ENCODE measurements at places on chromosomes 1 and 21.

- no peak for DNase-seq
Measured at GRCh38 chr1:171245458-171246064, 2.7 kb upstream of the FMO1 start.

DNA sequence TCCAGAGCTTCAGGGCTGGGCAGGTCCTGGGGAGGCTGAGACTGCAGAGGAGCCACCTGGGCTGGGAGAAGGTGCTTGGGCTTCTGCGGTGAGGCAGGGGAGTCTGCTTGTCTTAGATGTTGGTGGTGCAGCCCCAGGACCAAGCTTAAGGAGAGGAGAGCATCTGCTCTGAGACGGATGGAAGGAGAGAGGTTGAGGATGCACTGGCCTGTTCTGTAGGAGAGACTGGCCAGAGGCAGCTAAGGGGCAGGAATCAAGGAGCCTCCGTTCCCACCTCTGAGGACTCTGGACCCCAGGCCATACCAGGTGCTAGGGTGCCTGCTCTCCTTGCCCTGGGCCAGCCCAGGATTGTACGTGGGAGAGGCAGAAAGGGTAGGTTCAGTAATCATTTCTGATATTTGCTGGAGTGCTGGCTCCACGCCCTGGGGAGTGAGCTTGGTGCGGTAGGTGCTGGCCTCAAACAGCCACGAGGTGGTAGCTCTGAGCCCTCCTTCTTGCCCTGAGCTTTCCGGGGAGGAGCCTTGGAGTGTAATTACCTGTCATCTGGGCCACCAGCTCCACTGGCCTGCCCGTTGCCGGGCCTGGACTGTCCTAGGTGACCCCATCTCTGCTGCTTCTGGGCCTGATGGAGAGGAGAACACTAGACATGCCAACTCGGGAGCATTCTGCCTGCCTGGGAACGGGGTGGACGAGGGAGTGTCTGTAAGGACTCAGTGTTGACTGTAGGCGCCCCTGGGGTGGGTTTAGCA, 9.3 kb downstream of the MYBPH start:
- DNase-seq = peak; percentile 35

- DNase-seq = no peak
Measured at GRCh38 chr1:232602622-232603021, 27.3 kb downstream of the SIPA1L2 start.

DNA sequence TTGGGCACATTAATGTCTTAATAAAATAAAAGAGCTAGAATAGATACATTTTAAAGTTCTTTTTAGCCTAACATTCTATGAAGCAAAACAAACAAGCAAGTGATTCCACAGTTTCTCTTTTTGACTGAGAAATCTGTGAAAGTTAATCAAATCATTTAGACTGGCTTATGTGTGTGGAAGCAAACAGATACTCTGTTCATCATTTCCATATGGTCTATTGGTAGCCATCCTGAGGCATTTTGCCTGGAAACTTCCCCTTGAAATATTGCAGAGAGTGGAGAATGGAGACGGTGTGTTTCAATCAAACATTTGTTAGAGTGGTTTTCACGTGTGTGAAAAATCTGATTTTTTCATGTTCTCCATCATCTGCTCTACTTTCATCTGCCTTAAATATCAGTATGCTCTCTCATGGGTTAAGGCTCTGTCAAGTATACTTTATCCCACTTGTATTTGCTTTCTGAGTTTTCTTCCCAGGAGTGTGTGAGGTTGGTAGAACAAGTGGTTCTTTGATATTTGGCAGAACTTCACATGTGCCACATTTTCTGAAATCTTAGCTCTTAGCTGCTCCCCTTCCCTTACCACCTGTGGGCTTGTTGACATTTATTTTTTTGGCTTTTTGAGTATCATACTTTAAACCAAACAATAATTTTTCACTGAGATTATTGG, 139.1 kb upstream of the PTGFR start:
- DNase-seq = no peak

GRCh38 chr21:45981151-45982091, at the start of gene COL6A1:
COL6A1 (plus strand) TSS chr21:45981770; CDS start chr21:45981851, 81 bp downstream.
- no peak for DNase-seq

DNA sequence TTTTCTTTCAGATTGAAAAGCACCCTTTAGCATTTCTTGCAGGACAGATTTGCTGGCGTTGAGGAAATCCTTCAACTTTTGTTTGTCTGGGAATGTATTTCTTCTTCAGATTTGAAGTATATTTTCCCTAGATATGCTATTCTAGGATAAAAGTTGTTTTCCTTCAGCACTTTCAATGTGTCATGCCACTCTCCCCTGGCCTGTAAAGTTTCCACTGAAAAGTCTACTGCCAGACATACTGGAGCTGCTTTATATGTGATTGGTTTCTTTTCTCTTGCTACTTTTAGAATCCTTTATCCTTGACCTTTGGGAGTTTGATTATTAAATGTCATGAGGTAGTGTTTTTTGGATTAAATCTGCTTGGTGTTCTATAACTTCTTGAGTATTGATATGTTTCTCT, 44.2 kb upstream of the CD55 start:
- DNase-seq = no peak

DNA sequence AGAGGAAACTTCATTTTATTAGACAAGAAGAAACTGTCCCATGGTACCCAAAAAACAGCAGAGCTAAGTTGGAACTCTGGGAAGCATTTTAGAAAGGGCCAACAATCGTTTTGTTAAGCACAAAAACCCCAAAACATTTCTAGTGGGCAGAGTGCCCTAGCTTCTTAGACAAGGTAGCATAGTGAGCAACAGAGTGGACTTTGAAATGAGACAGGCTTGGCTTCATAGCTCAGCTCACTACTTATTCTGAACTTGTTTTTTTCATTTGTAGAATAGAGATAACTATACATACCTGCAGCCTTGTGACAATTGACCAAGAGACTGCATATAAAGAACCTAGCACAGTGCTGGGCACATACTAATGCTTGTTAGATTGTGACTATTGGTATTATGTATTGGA, 50.1 kb downstream of the HLX start:
- no peak for DNase-seq

GRCh38 chr1:163054181-163054591, 15.0 kb upstream of the RGS4 start:
- no peak for DNase-seq

DNA sequence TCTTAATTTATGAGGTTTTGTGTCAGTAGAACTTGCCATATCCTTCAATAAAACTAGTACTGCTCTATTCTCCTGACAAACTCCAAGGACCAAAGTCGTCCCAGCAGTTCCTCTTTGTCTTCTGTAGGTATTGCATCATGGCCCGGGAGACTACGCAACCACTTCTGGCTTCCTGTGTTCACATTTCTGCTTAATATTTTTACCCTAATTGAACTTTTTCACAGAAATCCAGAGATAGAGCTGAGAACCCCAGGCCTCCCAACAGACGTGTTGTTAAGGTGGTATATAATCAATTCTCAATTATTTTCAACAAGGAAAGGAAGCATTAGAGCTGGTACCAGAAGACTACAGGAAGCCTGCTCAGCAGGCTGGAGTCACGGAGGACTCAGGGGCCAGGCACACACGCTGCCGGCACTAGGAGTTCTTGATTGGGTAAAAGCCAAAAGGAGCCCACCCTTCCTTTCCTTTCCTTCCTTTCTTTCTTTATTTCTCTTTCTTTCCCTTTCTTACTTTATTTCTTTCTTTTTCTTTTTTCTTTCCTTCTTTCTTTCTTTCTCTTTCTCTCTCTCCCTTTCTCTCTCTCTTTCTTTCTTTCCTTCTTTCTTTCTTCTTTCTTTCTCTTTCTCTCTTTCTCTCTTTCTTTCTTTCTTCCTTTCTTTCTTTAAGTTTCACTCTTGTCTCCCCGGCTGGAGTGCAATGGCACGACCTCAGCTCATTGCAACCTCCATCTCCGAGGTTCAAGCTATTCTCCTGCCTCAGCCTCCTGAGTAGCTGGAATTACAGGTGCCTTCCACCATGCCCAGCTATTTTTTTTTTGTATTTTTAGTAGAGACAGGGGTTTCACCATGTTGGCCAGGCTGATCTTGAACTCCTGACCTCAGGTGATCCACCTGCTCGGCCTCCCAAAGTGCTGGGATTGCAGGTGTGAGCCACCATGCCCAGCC, 173.7 kb downstream of the ZBTB18 start:
- no peak for DNase-seq

DNA sequence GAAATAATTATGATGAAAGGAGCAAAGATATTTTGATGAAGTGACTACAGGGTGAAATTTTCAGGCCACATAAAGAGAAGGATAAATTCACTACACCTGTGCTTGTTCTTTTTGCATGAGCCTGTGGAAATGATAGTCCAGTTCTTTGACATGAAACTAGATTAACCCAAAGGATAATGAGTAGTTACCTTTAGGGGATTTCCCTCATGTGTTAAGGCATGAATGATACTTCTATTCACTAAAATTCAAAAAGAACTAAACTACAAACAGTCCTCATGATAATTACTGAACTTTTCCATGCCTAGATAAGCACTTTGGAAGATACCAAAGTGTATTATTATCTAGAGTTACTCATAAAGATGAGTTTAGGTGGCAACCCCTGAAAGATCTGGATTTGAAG, 244.3 kb downstream of the PTPRC start:
- no peak for DNase-seq

- DNase-seq = no peak
Measured at GRCh38 chr1:1199141-1199960, 7.0 kb downstream of the TNFRSF18 start.

DNA sequence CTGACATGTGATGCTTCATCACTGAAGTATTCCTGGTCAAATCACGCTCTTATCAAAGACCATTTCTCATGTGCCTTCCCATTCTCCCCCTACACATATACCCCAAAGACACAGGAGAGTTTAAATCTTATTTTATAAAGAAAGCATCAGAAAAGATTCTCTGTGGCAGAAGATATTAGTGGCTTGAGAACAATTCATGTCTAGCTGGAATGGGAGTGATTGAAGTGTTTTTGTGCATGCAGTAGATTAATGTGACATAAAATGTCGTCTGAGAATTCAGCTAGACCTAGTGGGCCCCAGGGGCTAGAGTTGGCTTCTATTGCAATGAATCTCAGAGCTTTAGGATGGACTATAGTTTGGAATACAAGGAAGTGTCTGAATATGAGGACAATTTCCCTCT, 163.9 kb downstream of the HUNK start:
- no peak for DNase-seq

DNA sequence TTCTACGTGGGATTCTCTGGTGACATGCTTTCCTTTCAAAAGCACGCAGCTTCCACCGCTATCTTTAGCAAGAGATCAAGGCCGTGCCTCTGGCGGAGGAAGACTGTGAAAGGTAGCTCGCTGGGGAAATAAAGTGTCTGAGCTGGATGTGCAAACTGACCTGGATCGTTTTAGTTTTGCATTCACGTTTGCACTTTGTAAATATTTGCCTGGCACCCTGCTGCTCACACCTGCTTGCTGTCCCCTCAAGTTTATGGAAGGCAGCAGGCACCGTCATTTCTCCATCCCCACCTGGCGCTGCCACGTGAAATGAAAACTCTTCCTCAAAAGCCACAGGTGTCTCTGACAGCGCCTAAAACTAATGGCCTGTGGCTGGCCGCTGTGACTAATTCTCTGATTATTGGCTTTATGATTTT, 44.0 kb upstream of the TARDBP start:
- no peak for DNase-seq

DNA sequence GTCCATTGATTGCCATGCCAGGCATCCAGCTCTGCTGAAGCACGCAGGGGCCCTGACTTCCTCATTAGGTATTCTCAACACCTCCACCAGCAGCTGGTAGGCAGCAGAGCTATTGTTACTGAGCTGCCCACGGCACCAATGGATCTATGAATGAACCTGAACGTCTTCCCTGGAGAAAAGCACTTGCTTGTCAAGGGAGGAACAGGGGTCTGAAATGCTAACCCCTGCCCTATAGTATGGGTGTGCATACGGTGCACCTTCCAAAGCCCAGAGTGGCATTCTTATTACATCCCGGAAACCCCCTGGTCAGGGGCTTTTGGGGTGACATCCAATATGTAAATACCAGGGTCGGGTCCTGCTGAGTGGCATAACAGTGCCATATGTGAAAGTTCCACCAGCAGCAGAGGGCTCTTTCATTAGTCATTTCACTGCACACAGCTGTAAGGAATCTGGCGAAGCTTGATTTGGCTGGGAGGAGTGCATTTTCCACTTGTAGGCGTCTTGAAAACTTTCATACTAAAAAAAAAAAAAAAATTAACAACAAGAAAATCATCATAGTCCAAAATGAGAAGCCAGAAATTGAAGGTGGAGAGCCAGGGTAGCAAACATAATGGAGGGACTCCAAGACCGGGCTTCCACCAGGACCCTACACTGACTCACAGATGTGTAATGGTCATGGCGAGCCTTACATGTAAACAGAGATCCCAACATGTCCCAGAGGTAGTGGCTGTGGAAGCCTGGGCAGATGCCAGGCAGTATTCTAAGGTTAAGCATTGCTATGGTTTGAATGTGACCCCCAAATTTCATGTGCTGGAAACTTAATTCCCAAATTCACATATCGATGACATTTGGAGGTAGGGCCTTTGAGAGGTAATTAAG, 58.8 kb upstream of the PRDX6 start:
- DNase-seq = no peak

GRCh38 chr1:212692774-212693644, 6.6 kb downstream of the BATF3 start:
- DNase-seq = no peak

- no peak for DNase-seq
Measured at GRCh38 chr1:175597969-175598765, 145.2 kb downstream of the TNR start.

DNA sequence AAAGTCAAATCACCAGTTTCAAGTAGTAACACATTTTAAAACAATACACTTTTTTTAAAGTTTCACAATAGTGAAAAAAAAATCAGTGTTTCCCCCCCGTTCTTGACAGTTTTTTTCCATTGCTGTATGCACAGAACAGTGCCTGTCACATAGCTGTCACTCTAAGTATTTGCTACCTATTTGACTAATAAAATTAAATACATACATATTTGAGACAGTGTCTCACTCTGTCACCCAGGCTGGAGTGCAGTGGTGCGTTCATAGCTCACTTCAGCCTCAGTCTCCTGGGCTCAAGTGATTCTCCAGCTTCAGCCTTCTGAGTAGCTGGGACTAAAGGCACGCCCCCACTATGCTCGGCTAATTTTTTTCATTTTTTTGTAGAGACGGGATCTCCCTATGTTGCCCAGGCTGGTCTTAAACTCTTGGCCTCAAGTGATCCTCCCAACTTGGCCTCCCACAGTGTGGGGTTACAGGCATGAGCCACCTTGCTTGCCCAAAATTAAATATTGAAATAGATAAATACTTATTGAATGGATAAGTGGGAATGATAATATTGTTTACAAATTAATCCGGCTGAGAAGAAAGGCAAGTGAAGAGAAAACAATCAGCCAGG, 12.6 kb upstream of the RHBG start:
- no peak for DNase-seq

DNA sequence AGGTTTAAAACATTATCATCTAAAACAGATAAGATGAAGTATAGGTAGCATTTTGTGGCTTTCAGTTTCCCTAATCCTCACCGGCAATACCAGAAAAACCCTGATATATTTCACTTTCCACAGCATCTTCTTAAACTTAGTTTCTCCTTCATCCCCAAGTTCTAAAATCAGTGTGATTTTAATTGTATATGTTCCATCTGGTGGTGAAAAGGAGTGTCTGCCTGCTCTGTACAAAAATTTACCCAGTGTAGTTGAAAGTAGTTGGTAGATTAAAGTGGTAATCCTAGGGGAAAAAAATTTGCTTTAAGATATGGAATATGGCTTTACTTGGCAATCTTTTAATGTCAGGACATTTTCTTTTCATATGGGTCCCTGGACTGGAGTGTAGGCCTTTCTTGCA, 74.3 kb downstream of the CEP350 start:
- DNase-seq = no peak

- no peak for DNase-seq
Measured at GRCh38 chr21:18298228-18298627, 53.6 kb downstream of the CHODL start.

- no peak for DNase-seq
Measured at GRCh38 chr1:51973587-51974474, 16.7 kb downstream of the RAB3B start.
